Astrocyte of the cerebellum (primary cell): ENCODE measurements at places on chromosomes 16 and 17.

DNA sequence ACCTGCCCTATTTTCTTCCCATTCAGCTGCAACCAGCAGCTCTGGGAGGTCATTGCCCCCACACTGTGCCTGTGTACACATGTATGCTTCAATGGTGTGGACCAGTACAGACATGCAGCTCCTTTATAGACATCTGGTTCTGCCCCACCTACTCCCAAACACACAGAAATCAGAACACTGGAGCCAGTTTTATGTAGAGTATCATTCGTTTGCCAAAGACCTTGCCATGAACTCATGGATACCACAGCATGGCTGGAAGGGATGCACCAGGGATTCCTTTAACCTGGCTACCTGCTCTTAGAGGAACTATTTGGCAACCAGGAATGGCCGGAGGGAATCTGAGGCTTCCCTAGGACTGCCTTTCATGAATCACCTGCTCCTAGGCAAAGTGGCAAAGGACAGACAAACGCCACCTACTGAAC lies 60.4 kb downstream of the ZFHX3 start:
- DNase-seq: no peak

- DNase-seq: no peak
Measured at GRCh38 chr16:81239367-81240121, 1.1 kb downstream of the BCO1 start.

DNA sequence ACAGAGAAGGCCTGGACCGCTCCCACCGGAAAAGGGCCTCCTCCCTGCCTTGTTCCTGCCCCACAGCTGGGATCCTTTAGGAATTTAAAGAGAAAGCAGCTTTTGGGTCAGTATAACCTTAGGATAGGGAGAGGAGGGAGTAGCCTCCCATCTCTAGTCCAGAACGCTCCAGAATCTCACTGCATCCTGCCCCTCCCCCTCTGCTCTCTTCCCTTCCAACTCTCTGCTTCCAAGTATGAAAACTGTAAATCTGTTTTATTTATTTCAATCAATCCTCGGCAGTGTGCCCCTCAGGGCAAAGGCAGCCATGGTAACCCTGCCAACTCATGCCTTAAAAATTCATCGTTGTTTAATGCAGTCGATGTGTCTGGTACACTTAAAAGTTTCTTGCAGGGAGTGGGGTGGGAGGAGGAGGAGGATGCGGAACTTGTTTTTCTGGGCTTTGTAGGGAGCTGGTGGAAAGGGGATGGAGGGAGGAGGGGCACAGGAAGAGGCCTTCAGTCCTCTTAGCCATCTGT lies 21.2 kb upstream of the MTSS2 start:
- peak; percentile 16 for DNase-seq

GRCh38 chr17:77266213-77266612 lies 125.4 kb downstream of the SEC14L1 start:
- DNase-seq: no peak

DNA sequence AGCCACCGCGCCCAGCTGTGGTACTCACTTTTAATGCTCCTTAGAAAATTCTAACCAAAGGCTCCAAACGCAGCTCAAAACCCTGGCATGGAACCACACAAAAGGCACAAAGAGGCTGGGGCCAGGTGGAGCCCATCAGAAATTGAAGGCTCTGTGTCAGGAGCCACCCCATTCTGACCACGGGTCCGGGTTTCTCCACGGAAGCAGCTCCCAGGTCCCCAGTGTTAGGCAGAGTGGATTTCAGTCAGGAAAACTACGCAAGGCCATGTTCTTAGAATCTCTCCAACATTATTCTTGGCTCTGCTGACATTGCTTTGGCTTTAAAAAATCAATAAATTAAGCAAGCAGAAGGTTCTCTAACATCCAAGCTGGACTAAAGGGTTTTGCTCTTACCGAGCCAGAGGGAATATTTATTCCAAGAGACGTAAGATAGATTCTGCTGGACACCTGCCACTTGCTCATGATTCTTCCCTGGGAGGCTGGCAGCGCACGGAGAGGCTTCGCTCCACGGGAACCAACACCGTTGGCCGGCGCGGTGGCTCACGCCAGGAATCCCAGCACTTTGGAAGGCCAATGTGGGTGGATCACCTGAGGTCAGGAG lies 93.5 kb downstream of the NXN start:
- DNase-seq: no peak

DNA sequence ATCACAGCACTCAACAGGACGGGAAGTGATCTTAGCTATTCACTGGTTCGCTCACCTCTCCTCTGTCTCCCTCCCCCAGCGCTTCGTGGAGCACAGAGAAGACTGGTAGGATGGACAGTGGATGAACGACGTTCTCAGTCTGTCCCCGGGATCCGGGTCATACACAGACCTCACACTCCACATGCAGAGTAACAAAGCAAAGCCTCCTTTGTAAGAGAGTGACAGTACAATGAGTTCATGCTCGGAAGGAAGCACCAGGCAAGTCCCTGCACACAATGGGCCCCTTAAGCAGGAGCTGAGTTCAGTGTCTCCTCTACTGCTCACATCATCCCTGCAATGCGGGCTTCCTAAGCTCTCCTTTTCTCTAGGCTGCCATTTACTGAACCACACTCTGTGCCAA lies 356.9 kb downstream of the C16orf95 start:
- DNase-seq: no peak

GRCh38 chr16:89586853-89587252 lies 11.3 kb downstream of the CPNE7 start:
- no peak for DNase-seq

DNA sequence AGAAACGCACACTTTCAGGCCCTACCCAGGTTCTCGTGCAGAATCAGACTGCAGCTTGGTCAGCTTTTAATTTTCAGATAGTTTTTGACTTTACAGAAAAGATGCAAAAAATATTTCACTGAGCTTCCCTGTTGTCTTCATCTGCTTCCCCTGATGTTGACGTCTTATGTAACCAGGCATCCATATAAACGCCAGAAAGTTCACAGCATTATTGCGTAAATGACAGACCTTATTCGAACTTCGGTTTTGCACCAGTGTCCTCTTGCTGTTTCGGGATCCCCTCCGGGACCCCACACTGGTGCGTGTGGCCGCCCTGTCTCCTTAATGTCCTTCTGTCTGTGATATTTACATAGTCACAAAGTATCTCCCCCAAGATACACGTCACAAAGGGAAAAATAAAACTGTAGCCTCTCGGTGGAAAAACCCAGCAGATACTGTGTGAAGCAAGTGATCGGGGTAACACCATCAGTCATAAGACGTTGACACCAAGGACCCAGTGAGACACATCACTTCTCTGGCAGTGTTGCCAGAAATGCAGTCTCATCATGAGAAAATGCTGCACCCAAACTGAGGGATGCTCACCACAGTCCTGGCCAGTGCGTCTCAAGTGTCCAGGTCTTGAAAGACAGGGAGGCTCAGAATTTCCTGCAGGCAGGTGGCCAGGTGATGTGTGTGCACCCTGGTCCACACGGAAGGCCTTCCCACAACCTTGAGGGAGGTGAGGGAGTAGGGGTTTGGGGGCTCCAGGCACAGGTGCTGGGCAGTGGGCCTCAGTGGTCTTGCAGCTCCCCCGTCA lies 4.3 kb downstream of the BANP start:
- no peak for DNase-seq
